ENCODE measurements at places on chromosomes 3 and 15.

DNA sequence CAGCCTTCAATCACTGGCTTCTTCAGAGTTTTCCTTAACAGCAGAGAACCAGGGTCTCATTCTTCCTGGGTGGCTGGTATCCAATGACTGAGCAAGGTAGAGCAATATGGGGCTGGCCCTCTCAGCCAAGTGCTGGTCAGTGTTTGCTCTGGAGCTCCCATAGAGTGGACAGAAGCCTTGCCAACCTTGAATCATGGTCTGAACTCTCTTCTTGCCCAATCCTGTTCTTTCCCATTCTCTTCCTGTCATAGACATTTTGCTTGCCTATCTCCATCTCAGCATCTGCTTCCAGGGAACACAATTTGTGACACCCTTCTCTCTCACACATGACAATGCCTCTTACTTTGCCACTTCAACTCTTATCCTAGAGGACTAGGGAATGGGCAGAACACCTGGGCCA lies 245.6 kb upstream of the PEX5L start:
- DNase-seq = no peak

DNA sequence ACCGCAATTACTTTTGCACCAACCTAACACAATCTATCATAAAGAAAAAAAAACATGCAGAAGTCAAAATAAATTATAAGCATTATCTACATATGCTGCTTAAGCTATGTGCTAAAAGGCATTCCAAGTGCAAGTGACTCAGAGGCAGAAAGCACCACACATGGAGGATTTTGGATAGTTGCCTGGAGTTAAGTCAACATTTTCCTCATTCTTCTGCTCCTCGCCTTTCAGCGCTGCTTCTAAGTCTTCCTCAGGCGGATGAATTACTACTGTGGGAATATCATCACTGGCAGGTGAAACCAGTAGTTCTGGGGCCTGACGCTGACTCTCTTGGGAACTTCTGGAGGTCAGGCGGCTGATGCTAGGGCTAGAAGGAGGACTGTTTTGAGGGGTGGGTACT lies 53.1 kb downstream of the SLC4A7 start:
- no peak for DNase-seq

- no peak for DNase-seq
Observed at GRCh38 chr3:28947061-28947460, 333.8 kb upstream of the RBMS3 start.

GRCh38 chr15:61000276-61000675 lies 228.8 kb downstream of the RORA start:
- no peak for DNase-seq

DNA sequence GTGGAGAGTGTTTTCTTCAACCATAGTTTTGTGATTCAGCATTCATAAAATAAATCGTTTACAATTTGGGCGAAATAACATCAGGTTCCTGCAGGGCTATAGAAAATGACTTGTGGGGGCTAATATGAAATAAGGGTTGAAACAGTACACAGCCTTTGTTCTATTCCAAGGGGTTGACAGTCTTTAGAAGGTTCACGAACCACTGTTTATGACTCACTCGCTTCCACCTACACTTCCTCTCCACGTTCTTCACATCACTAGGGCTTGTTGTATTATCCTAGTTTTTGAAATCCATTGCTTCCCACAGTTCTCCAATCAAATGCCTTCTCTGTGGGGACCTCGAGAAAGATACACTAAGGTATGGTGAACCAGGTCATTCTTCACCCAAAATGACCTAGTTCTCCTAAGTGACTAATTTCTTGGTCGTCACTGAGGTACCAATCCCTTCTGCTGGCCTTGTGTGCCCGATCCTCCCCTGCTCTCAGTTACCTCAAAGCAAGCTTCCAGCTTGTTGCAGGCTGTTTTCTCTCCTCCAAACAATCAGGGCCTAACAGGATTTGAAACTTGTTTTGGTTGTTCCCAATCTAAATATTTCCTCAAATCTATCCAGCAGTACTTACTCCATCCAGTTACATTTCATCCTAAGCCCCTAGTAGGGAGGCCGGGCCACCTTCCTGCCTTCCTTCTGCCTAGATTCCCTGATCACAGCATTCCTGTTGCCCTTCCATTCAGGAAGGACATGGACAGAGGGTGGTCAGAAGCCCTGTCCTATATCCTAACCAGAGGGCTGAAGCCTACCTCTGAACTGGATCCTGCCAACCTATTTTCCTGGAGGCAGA lies 23.1 kb upstream of the TBL1XR1 start:
- DNase-seq = peak; percentile 13

DNA sequence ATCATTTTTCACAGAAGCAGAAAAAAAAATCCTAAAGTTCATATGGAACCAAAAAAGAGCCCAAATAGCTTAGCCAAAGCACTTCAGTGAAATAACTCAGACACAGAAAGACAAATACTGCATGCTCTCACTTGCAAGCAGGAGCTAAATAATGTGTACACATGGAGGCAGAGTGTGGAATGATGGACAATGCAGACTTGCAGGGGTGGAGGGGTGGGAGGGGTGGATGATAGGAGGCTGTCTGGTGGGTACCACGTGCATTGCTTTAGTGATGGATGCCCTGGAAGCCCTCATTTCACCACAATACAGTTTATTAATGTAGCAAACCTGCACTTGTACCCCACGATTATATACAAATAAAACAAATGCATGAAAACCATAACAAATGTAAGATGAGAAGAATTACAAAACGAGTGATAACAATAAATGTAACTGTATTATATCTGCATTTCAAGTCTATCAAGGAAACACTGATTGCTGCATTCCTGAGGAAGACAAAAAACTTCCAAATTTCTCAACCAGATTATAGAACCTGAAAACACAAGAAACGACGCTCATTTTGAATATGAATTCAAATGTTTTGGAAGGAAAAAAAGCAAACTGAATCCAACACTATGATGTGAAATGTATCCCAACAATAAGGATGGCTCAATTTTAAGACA lies 96.5 kb downstream of the DLG1 start:
- DNase-seq = no peak
